ENCODE measurements at places on chromosomes 1 and 21. TPM values are rescaled to one million over a fixed set of nuclear protein-coding genes. Genes with fewer than 3 reads are reported as not detected.
A peak's percentile ranks its signal among the peaks of the same experiment; 100 is the strongest.

DNA sequence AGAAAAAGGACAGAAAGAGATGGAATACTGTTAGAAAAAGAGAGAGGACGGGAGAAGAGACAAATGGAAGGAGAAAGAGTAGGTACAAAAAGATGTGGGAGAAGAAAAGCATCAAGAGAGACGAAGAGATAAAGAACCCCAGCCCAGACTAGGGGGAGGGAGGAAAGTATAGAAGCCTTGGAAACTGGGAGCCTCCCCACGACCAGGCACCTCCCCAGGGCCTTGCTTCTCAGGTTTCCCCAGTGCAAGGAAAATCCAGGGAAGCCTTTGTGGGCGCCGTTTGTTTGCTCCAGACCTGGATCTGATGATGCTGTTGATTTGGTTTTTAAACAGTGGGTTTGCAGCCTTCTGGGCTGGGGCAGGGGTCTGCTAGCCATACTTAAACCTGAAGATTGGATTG is 15.2 kb upstream of the ALX3 start:
- no peak for DNase-seq

- DNase-seq, result no peak
These were observed 8.8 kb upstream of the RABGAP1L start for GRCh38 chr1:174150499-174150898.

DNA sequence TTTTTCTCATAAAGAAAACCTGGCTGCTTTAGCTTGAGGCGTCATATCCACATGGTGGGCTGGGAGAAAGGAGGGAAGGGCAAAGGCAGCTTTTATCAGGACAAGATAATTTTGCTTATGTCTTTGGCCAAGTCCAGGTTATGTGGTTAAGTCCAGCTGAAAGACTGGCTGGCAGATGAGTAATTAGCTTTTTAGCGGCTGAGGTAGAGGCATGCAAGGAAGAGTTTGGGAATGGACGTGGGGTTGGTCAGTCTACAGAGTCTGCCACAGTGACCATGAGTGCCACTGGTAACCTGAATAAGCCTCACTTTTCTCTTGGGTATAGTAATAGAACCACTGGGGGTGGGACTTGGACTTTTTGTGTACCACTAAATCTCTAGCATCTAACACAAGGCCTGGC is 39.8 kb downstream of the NEK7 start:
- no peak for DNase-seq

CFAP57 gene
- 0.14 TPM for total RNA-seq

DNA sequence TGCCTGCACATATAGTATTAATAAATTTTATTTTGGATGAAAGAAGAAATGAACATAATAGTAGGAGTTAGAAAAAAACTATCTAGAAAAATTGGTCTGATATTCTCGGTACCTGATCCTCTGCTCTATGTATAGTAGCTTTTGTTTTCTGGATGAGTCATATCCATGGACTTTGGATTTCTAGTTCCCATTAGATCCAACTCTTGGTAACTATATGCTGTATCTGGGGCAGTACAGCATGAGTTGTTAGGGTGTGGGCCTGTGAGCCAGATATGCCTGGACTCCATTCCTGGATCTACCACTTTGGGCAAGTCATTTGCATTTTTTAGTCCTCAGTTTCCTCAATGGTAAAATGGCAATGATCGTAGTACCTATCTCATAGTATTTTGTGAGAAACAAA is 372.2 kb upstream of the PKN2 start:
- DNase-seq, result no peak

- peak; percentile 75 for DNase-seq
These were observed 12.6 kb downstream of the PYCR2 start for GRCh38 chr1:225911191-225912130.

- DNase-seq, result peak; percentile 78
These were observed 3.6 kb upstream of the ZBTB7B start for GRCh38 chr1:154998818-154999570.

CSF3R gene
- total RNA-seq, result not detected

- DNase-seq, result no peak
These were observed 15.6 kb downstream of the SERINC2 start for GRCh38 chr1:31428436-31429221.

LMX1A gene
- total RNA-seq, result not detected

DNA sequence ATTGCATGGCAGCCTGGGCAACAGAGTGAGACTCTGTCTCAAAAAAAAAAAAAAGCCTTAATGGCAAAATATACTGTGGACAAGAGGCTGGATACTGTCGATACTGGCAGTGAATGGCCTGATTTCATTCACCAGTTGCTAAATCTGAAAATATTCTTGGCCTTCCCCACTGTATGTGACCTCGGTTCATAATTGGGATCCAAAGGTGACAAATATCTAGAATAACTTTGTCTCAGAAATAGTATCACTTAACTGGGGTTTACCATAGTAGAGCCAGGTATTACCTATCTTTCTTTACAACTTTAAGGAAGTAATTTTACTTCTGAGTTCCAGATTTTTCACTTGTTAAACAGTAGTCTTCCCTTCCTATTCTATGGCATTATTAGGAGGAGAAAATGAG is 8.4 kb downstream of the MTF2 start:
- no peak for DNase-seq
